ENCODE measurements at places on chromosomes 7 and 10. TPM values are rescaled to one million over a fixed set of nuclear protein-coding genes. Genes with fewer than 3 reads are reported as not detected.

Gene LUC7L2
- 83.5 TPM for total RNA-seq

Gene SPOCK2
- 3.4 TPM for total RNA-seq

Gene RBP4
- not detected for total RNA-seq

Gene CYP26C1
- total RNA-seq = 0.31 TPM

Gene HTR7
- total RNA-seq = 7.3 TPM

GRCh38 chr10:90916392-90917237 is 4.3 kb downstream of the ANKRD1 start:
- peaks cover 3% of the 10 kb centered on the region for H3K27me3 ChIP-seq
- no peaks in the 10 kb centered on the region for H3K36me3 ChIP-seq
- H3K4me3 ChIP-seq = no peak overlapping the region
- no peak for DNase-seq
- peaks cover 21% of the 10 kb centered on the region for H3K4me1 ChIP-seq

GRCh38 chr10:77062381-77062780 is 575.2 kb downstream of the KCNMA1 start:
- no peak overlapping the region for H3K4me3 ChIP-seq
- no peaks in the 10 kb centered on the region for H3K4me1 ChIP-seq
- no peak for DNase-seq
- no peak overlapping the region for H3K27ac ChIP-seq
- no peaks in the 10 kb centered on the region for H3K27me3 ChIP-seq

GRCh38 chr10:112461029-112461887 is 14.2 kb downstream of the VTI1A start:
- no peak overlapping the region for H3K27ac ChIP-seq
- H3K27me3 ChIP-seq = no peaks in the 10 kb centered on the region
- no peak for DNase-seq
- H3K36me3 ChIP-seq = peaks cover 21% of the 10 kb centered on the region

GRCh38 chr7:102996957-102997356 is 77.6 kb downstream of the FBXL13 start:
- no peak overlapping the region for H3K27ac ChIP-seq
- no peaks in the 10 kb centered on the region for H3K36me3 ChIP-seq
- H3K27me3 ChIP-seq = no peaks in the 10 kb centered on the region
- no peak for DNase-seq
- H3K4me3 ChIP-seq = no peak overlapping the region

DNA sequence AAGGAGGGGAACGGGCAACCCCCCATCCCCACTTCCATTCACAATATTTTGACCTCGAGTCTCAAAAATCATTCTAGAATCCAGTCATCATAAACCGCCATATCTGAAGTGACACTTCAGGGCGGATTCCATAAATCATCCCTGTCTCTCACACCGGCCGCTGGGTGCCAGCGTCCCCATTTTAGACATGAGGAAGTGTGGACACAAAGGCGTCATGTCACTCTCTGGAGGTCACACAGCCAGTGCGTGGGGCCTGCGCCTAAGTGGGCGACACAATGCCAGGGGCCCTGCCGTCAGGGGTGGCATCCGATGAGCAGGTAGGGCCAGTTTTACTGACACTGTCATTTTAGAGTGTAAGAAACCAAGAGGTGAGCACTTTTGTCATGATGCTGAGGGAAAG is 19.5 kb downstream of the KCNH2 start:
- peaks cover 9% of the 10 kb centered on the region for H3K27me3 ChIP-seq
- DNase-seq = no peak
- no peaks in the 10 kb centered on the region for H3K36me3 ChIP-seq
- peak overlapping the region; percentile 36 for H3K27ac ChIP-seq
- no peak overlapping the region for H3K4me3 ChIP-seq

DNA sequence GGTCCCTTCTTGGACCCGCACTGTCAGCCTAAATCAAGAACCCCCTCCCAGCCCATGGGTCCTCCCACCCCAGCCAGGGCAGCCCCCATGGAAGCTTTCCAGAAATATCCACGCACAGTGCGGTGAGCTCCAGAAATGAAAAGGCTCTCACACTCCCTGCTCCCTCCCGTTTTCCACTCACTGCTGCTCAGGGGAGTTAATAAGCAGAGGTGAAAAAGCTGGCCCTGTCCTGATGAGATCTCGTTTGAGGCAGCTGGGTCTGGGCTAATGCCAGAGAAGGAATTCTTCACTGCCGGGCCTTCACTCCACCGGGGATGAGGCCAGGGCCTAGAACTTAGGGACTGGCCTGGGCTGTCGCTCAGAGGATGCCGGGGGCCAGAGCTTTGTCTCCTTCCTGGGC is 102.2 kb downstream of the ZMIZ1 start:
- H3K36me3 ChIP-seq = peaks cover 14% of the 10 kb centered on the region
- peaks cover 16% of the 10 kb centered on the region for H3K4me1 ChIP-seq
- H3K27ac ChIP-seq = no peak overlapping the region
- no peak overlapping the region for H3K4me3 ChIP-seq
- H3K27me3 ChIP-seq = peaks cover 25% of the 10 kb centered on the region

DNA sequence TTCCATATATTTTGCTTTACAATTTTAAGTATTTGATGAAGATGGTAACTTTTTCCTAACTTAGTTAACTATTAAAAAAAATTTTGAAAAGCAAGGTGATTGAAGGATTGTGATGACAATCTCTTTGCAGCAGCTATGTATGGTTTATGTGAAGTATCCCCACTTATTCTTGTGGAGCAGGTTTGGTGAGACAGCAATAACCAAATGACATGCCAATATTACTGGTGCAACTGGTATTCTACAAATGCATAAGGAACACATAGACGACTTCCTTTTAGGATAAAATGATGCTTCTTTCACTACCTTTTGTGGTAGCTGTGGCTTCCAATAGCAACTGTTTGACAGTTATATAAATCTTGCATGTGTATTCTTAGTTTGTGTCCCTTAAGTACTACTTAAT is 465.3 kb downstream of the PLXDC2 start:
- H3K36me3 ChIP-seq = peaks cover 6% of the 10 kb centered on the region
- DNase-seq = no peak
- H3K4me1 ChIP-seq = no peaks in the 10 kb centered on the region
- H3K27me3 ChIP-seq = peaks cover 1% of the 10 kb centered on the region

GRCh38 chr10:116490028-116490662 is 55.6 kb upstream of the PNLIP start:
- no peak overlapping the region for H3K4me3 ChIP-seq
- peaks cover 2% of the 10 kb centered on the region for H3K27me3 ChIP-seq
- DNase-seq = no peak
- H3K27ac ChIP-seq = no peak overlapping the region
- H3K4me1 ChIP-seq = peaks cover 2% of the 10 kb centered on the region

GRCh38 chr7:98175260-98175940 is 35.8 kb upstream of the BHLHA15 start:
- H3K36me3 ChIP-seq = peaks cover 27% of the 10 kb centered on the region
- peaks cover 10% of the 10 kb centered on the region for H3K4me1 ChIP-seq
- no peak for DNase-seq
- peaks cover 2% of the 10 kb centered on the region for H3K27me3 ChIP-seq

DNA sequence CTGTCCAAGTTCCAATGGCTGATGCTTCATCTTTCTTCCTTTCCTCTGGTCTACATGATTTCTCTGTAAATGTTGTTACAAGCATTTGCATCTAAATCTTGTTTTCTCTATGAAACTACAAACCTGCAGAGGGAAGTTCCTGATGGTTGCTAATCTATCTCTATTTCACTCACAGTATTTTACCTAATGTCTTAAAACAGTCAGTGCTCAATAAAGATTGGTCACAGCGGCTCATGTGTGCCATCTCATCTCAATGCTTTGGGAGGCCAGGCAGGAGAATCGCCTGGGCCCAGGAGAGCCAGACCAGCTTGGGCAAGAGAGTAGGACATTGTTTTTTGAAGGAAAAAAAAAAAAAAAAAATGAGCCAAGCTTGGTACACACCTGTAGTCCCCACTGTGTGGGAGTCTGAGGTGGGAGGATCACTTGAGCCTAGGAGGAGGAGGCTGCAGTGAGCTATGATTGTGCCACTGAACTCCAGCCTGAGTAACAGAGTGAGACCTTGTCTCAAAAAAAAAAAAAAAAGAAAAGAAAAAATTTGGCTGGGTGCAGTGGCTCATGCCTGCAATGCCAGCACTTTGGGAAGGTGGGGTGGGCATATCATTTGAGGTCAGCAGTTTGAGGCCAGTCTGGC is 71.3 kb upstream of the ARMC3 start:
- H3K4me3 ChIP-seq = no peak overlapping the region
- no peaks in the 10 kb centered on the region for H3K36me3 ChIP-seq
- H3K4me1 ChIP-seq = no peaks in the 10 kb centered on the region

GRCh38 chr7:20224025-20224424 is 6.8 kb upstream of the MACC1 start:
- no peak overlapping the region for H3K4me3 ChIP-seq
- H3K36me3 ChIP-seq = no peaks in the 10 kb centered on the region
- H3K27me3 ChIP-seq = peaks cover 3% of the 10 kb centered on the region
- peaks cover 11% of the 10 kb centered on the region for H3K4me1 ChIP-seq

Measured in endothelial cell (in vitro differentiated cells).